ENCODE measurements at places on chromosomes 13 and 19.

GRCh38 chr19:41821003-41821735, 23.3 kb downstream of the LYPD4 start:
- H3K27ac ChIP-seq = no peak overlapping the region
- H3K4me1 ChIP-seq = no peaks in the 10 kb centered on the region
- H3K36me3 ChIP-seq = no peaks in the 10 kb centered on the region
- no peak overlapping the region for H3K4me3 ChIP-seq
- H3K27me3 ChIP-seq = peaks cover 6% of the 10 kb centered on the region
- DNase-seq = peak; percentile 43

DNA sequence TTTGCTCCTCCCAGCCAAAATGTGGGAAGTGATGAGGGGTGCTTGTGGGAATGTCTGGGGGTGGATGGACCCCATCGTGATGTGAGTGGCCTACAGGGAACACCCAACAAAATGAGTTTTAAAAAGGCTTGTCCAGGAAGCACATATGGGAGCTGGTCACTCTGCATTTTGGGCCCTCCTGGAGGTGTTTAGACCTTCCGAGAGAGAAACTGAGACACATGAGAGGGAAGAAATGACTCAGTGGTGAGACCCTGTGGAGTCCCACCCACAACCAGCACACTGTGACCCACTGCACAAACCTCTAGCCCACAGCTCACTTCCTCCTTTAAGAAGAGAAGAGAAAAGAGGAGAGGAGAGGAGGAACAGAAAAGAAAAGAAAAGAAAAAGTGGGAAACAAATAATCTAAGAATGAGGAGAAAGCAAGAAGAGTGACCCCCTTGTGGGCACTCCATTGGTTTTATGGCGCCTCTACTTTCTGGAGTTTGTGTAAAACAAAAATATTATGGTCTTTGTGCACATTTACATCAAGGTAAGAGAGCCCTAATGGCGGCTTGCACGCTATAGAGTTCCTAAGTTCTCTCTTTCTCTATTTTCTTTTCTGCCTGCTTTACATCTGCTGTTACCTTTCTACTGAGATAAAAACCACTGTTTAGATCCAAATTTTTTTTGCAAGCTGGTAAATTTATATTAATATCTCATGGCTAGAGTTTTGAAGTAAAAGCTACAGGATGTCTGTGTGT, 13.3 kb upstream of the LILRB1 start:
- H3K4me3 ChIP-seq = no peak overlapping the region
- H3K27me3 ChIP-seq = peaks cover 3% of the 10 kb centered on the region
- H3K4me1 ChIP-seq = no peaks in the 10 kb centered on the region
- no peak for DNase-seq

GRCh38 chr13:40182591-40182990, 483.9 kb downstream of the FOXO1 start:
- no peak for DNase-seq
- peaks cover 10% of the 10 kb centered on the region for H3K4me1 ChIP-seq
- H3K27me3 ChIP-seq = peaks cover 39% of the 10 kb centered on the region
- no peaks in the 10 kb centered on the region for H3K36me3 ChIP-seq
- no peak overlapping the region for H3K4me3 ChIP-seq

- H3K4me1 ChIP-seq = no peaks in the 10 kb centered on the region
- H3K27ac ChIP-seq = no peak overlapping the region
- H3K27me3 ChIP-seq = no peaks in the 10 kb centered on the region
Measured at GRCh38 chr13:78428646-78429045, 174.7 kb downstream of the POU4F1 start.

DNA sequence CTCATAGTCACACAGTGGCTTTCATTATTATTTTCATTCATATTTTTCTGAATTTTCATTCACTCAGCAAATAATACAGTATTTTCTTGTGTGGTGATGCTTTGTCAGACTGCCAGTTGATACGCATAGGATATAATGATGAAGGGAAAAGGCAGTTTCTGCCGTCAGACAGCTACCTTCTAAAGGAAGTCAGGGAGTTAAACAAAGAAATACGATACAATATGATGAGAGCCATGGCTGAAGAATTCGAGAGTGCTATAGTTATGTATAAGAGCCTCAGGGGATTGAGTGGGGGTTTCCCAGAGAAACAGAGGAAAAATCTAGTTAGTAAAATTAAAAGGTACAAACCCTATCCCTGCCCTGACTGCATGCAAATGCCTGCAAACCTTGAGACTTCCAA, 479.1 kb downstream of the OLFM4 start:
- H3K27ac ChIP-seq = no peak overlapping the region
- no peak overlapping the region for H3K4me3 ChIP-seq
- DNase-seq = no peak
- H3K36me3 ChIP-seq = no peaks in the 10 kb centered on the region
- H3K27me3 ChIP-seq = no peaks in the 10 kb centered on the region

DNA sequence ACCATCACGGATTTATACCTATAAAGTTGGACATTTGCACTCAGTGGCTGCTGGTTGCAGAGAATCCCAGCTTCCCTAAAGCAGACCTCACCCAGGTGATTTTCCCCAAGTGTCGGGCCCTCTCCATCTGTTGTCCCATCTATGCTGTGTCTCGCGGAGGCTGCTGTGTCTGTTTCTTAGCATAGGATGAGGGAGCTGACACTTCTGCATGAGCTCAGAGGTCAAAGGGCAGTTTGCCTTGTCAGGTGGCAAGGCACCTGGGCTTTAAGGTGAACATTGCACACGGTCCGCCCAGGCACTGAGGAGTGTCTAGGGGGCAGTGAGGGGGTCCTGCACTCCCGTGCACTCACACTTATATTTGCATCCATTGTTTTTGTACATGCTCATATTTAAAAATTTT, 151.6 kb downstream of the ZIC5 start:
- DNase-seq = no peak
- no peaks in the 10 kb centered on the region for H3K27me3 ChIP-seq
- no peaks in the 10 kb centered on the region for H3K4me1 ChIP-seq
- no peak overlapping the region for H3K27ac ChIP-seq
- H3K36me3 ChIP-seq = no peaks in the 10 kb centered on the region
- H3K4me3 ChIP-seq = no peak overlapping the region

- no peak for DNase-seq
- no peaks in the 10 kb centered on the region for H3K36me3 ChIP-seq
- H3K27me3 ChIP-seq = no peaks in the 10 kb centered on the region
Measured at GRCh38 chr19:32719611-32720059, at the start of gene TDRD12. TSS of gene TDRD12 (plus strand) at chr19:32719767. CDS start at chr19:32720073, 306 bp downstream.

DNA sequence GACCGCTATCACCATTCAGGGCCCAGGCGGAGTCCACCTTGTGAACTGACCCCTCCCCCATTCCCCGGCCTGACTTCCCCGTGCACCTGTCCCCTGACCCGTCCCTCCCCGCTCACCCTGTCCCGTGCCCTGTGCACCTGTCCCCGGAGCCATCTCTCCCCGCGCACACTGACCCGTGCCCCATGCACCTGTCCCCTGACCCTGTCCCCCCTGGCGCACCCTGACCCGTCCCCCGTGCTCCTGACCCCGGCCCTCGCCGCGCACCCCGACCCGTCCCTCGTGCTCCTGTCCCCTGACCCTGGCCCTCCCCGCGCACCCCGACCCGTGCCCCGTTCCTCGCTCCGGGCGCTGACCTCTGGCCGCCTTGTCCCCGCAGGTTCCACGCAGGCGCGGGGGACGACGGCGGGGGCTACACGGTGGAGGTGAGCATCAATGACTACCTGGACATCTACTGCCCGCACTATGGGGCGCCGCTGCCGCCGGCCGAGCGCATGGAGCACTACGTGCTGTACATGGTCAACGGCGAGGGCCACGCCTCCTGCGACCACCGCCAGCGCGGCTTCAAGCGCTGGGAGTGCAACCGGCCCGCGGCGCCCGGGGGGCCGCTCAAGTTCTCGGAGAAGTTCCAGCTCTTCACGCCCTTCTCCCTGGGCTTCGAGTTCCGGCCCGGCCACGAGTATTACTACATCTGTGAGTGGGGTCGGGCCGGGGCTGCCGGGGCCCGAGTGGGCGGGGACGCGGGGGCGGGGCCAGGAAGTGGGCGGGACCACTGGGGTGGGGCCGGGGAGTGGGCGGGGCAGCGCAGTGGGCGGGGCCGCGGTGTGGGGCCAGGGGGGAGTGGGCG, 9.7 kb downstream of the EFNA2 start:
- no peaks in the 10 kb centered on the region for H3K36me3 ChIP-seq
- no peaks in the 10 kb centered on the region for H3K4me1 ChIP-seq
- H3K4me3 ChIP-seq = no peak overlapping the region

GRCh38 chr13:48161530-48162179, 66.8 kb upstream of the MED4 start:
- no peak overlapping the region for H3K27ac ChIP-seq
- peaks cover 28% of the 10 kb centered on the region for H3K4me1 ChIP-seq
- DNase-seq = no peak
- no peaks in the 10 kb centered on the region for H3K27me3 ChIP-seq

DNA sequence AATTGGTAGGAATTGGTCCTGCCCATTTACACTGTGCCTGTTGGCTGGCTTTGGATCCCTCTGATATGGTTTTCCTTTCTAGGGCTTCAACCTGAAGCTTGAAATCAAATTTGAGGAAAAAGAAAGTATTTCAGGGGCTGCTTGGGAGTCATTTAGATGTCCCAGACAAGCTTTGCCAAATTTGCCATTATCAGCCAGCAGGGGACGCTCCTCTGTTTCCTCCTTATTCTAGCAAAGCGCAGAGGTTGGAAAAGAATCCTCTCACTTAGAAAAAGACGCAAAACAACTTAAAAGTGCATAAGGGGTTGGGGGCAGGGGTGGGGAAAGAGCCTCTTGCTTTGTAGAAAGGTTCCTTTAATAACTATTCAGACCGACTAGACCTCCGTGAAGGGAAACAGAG, 1211.1 kb upstream of the PCDH20 start:
- H3K36me3 ChIP-seq = no peaks in the 10 kb centered on the region
- no peak overlapping the region for H3K27ac ChIP-seq
- H3K4me1 ChIP-seq = no peaks in the 10 kb centered on the region
- DNase-seq = no peak

DNA sequence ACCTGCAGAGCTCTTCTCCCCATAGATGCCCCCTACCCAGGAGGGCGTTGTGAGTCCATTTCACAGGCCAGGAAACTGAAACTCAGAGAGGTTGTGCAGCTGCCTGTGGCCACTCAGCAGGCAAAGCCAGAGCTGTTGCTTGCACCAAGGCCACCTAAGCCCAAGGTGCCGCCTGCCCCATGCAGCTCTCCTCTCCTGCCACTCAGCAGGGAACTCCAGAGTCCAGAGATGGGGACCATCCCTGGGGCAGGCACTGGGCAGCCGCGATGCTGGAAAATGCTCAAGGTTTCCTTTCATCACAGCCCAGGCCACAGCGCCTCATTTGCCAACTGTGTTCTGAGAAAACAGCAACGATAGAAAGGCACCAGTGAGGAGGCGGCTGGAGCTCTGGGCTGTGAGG, 41.0 kb upstream of the PEPD start:
- DNase-seq = no peak
- no peak overlapping the region for H3K4me3 ChIP-seq
- no peaks in the 10 kb centered on the region for H3K27me3 ChIP-seq
- no peaks in the 10 kb centered on the region for H3K4me1 ChIP-seq

- H3K4me1 ChIP-seq = no peaks in the 10 kb centered on the region
- DNase-seq = no peak
- no peak overlapping the region for H3K27ac ChIP-seq
- H3K4me3 ChIP-seq = no peak overlapping the region
Measured at GRCh38 chr13:49063497-49063896, 87.8 kb downstream of the FNDC3A start.

Measured in DND-41 (cell line).